Right lung (tissue), 10 donors: ENCODE measurements at places on chromosomes 5 and 9.

- DNase-seq = no peak
Measured at GRCh38 chr9:136218271-136218670, 13.3 kb upstream of the LHX3 start.

DNA sequence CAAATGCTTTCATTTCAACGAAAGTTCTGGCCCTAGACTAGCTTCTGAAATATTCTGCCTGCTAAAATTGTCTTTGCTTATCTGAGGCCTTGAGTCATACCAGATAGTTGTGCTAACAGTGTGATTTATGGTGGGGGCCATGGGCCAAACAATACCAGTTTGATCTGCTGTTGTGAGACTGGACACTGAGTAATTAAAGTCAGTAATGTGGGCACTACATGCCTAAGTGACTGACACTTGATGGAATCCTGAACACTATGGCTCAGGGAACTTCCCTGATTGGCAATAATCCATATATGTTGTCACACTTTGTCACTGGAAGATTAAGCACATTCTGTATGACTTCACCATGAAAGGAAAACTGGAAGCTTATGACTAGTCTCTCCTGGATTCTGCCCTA, 127.6 kb upstream of the CYLC2 start:
- no peak for DNase-seq

DNA sequence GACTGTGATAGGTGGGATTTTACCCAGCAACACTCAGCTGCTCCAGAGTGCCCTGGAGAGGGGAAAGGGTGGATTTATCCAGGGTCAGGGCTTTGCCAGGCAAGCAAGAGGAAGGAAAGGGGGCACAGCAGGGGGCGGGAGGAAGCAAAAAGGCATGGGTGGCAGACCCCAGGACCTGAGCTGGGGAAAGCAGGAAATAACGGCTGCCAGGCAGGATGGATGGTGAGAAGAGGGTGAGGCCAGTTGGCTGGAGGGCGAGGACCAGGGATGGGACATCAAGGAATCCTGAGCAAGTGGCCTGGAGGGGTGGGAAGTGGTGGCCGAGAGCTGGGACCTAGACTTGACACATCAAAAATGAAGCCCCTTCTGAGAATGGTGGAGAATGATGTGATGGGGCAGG, 64.2 kb downstream of the DUSP1 start:
- DNase-seq = no peak

- DNase-seq = no peak
Measured at GRCh38 chr5:59190746-59191145, 607.9 kb downstream of the RAB3C start.

- DNase-seq = no peak
Measured at GRCh38 chr5:35035271-35035670, 12.5 kb downstream of the AGXT2 start.

DNA sequence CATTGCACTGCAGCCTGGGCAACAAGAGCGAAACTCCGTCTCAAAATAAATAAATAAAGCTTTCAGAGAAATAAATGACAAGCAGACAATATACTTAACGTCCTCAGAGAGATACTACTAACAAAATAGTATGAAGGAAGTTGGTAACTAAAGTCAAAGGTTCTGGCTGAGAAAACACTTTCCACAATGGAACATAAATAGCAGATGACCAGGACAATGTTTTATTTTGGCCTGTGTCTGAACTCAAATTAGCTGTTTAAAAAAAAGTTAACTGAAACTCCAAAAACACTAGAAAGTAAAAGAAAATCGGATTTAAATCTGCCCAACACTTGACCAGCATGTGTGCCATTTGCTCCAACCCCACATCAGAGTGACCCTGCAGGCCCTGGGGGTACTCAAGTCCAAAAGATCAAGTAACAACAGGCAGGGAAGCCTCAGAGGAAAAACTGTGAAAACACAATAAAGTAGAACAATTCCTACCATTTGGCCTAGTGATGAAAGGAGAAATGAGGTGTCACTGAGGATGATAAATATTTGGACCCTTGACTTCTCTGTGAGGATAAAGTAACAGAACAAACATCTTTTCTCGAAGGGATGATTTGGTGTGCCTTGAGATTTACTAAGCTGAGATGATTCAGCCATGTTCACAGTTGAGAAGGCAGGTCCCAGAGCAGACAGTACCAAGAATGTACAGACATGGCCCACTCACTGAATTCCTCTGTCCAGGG, 47.7 kb downstream of the LHFPL2 start:
- no peak for DNase-seq

- no peak for DNase-seq
Measured at GRCh38 chr5:163585206-163585605, 79.8 kb downstream of the MAT2B start.

DNA sequence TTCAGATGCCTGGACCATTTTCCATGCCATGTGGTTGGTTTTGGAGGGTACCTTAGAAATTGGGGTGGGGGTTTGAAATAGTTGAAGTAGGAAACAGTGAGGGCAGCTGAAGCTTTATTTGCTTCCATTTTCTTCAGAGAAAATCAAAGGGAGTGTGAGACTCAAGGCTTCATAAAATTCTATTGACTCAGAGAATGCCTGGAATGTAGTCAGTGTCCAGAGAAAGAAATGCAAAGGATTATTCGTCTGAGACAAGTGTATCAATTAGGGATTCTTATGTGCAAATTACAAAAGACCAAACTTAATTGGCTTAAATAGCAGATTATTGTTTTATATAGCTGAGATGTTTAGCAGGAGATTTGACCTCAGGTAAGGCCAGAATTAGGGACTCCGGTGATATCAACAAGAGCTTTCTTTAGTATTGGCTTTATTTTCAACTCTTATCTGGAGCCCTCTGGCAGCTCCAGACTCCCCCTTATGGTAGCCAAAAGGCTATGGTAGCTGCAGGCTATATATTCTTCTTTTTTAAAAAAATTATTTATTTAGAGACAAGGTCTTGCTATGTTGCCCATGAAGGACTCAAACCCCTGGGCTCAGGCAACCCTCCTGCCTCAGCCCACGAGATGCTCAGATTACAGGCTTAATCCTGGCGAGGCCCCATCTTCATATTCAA, 38.9 kb downstream of the PTTG1 start:
- DNase-seq = no peak

- DNase-seq = no peak
Measured at GRCh38 chr9:90943341-90943740, 141.7 kb downstream of the SYK start.

DNA sequence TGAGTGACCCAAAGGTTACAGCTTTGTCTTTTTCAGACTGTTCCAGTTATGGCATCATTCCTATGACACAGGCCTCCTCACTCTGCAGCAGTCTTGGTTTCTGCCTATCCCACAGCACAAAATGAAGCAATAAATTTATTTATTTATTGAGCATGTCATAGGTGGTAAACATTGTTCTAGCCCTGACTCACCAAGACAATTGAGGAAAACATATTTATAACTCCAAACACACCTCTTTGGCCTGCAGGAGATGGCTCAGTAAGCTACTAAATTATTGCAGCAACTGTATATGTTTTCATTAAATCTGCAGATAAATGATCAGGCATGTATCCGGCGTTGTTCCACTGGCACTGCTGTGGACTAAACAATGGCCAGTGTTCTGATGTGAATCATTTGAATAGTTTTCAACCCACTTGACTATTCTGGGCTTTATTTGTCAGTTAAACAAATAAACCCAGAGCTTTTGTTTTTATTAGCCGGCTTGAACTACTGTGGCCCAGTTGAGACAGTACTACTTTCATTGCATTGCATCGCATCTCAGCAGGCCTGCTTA, 83.2 kb downstream of the FOXD1 start:
- no peak for DNase-seq

- DNase-seq = no peak
Measured at GRCh38 chr9:114120192-114121014, 21.3 kb upstream of the KIF12 start.

GRCh38 chr9:29199975-29200374, 1626.7 kb upstream of the C9orf72 start:
- DNase-seq = no peak

DNA sequence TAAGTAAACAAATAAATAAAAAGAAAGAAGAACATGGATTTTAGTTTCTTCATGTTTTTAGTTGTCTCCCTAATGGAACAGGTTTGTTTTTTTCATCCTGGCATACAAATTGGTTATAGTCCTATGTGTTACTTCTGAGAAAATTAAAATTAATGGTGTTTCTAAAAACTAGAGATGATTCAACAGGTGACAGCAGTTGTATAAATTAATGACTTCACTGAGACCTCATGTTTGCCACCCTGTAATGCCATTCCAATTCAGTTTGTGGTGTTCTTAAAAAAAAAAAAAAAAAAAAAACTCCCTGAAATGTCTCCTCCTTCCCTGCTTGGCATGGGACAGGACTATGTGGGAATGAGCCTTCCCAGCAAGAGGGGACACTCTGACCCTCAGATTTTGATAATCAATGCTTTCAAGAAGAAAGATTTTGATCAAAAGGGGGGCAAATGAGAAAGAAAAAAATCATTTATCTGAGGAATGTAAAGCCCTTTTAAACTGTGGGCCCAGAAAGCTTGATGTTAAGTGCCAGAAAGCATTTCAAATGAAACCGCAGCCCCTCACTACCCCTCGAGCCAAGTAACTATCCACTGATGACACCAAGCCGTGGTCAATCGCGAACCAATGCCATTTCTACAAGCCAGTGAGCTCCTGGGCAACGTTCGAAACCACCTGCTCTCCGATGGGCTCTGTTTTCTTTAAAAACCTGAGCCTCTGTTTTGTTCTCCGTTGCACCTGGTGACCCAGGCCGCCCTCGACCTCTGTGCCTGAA, 941 bp downstream of the EXD3 start:
- DNase-seq = no peak

DNA sequence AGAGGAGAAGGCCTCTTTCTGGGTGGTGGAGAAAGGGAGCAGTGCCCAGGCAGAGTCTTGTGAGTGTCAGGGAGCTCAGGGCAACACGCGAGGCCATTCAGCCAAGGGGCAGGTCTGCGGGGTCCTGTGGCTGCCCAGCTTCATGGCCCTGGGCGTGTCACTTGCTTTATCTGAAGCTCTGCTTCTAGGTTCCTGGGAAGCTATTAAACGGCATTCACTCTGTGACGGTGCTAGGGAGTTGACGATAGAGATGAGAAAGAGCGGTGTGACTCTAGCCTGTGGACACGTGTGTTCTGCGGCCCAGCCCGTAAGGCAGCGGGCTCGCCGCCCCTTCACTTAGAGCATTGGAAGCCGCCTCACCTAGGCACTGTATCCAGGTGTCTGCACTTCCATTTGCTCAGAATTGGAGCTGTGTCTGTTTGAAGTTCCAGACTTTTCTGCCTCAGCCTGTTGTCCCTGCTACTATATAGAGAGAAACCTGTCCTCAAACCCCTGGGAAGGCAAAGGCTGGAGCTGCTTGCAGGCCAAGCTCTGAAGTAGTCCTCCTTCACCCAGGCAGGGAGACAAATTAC, 88.3 kb downstream of the PHF2 start:
- no peak for DNase-seq

DNA sequence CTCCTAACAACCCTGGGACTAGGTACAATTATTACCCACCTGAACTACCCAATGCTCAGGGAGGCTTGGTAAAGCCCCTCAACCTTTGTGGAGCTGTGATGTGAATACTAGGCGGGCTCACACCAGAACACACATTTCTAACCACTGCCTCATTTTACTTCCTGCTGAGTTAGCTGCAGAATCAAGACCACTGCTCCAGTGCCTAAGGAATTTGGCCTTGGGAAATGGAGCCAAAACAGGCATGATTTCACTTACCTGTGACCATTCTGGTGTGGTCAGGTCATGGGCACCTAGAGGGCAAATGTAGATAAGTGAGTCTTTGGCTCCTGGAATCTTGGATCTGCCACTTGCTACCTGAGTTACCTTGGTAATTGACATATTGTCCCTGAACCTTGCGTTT, 5.2 kb downstream of the WWC1 start:
- DNase-seq = no peak

DNA sequence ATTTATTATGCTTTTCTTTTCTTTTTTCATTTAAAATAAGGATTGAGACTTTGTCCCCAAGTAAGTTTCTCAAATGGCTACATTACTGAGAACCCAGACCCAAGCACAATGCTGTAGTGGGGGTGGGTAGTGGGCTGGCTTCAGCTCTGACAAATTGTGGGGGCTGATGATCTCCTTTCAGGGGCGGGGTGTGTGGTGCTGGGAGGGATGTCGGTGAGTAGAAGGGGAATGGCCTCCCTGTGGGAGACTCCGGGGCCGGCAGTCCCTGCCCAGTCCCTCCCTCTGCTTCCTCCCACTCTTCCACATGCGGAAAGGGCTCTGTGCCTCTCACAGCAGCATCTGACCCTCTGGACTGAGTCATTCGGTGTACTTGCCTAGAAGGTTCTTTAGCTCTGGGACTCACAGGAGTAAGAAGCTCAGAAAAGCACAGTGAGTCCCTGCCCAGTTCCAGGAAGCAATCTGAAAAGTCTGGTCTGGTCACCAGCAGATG, 14.3 kb downstream of the CD180 start:
- no peak for DNase-seq

DNA sequence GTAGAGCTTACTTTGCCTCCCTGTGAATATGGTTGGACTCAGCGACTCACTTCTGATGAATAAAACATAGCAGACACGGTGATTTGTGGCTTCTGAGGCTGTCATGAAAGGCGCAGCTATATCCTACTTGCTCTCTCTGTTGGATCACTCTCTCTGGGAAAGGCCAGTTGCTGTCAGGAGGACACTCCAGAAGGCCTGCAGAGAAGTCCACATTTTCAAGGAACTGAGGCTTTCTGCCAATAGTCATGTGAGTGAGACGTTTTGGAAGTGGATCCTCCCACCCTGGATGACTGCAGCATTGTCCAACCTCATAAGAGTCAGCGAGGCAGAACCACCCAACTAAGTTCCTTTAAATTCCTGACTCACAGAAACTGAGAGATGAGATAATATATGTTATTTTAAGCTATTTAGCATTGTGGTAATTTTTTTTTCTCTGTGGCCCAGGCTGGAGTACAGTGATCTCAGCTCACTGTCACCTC, 156.0 kb upstream of the MAST4 start:
- peak; percentile 16 for DNase-seq

DNA sequence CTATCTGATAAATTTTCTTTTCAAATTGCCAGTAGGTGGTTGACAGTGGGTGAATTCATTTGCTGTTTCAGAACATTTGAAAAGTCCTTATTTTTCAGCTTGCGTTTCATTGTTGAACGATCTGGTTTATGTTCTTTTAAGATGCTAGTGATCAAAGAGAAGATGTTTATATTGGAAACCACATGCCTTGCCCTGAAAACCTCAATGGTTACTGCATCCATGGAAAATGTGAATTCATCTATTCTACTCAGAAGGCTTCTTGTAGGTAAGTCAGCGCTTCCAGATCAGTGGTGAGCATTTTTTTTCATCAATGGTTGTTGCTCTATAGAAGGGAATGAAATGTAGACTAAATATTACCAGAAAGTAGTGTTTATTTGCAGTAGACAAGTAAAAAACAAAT, 16.6 kb upstream of the CAVIN4 start:
- no peak for DNase-seq
